ENCODE measurements at places on chromosomes 6 and 20. TPM values are rescaled to one million over a fixed set of nuclear protein-coding genes. Genes with fewer than 3 reads are reported as not detected.

- no peak overlapping the region for H3K27ac ChIP-seq
- H3K4me1 ChIP-seq = no peaks in the 10 kb centered on the region
- no peak overlapping the region for H3K4me3 ChIP-seq
- no peaks in the 10 kb centered on the region for H3K36me3 ChIP-seq
- DNase-seq = no peak
Measured at GRCh38 chr6:82629921-82630320, 266.3 kb downstream of the TPBG start.

- no peak overlapping the region for H3K4me3 ChIP-seq
- DNase-seq = no peak
- peaks cover 54% of the 10 kb centered on the region for H3K4me1 ChIP-seq
- H3K36me3 ChIP-seq = peaks cover 32% of the 10 kb centered on the region
Measured at GRCh38 chr6:53325785-53326184, 23.0 kb downstream of the ELOVL5 start.

DNA sequence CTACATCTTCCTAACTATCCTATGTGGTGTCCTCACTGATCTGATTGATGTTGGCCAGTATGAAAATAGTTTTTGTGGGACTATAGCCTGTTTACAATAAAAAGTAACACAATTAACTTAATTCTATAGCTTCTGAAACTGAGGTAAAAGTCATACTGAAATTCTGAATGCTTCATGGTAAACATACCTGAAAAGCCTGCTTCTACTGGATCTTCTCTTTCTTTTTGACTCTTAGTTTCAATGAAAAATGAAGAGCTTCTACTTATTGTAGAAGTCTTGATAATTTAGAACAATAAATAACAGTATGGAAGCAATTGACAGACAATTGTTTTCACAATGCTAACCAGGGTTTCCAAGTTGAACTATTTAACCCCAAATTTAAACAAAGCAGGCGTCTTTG lies 383.9 kb upstream of the MMS22L start:
- H3K36me3 ChIP-seq = no peaks in the 10 kb centered on the region
- no peaks in the 10 kb centered on the region for H3K4me1 ChIP-seq
- no peak overlapping the region for H3K4me3 ChIP-seq

GRCh38 chr6:41306187-41306854 lies 19.8 kb upstream of the TREM1 start:
- H3K4me1 ChIP-seq = peaks cover 5% of the 10 kb centered on the region
- peak; percentile 84 for DNase-seq
- no peak overlapping the region for H3K4me3 ChIP-seq
- peaks cover 30% of the 10 kb centered on the region for H3K27me3 ChIP-seq

DNA sequence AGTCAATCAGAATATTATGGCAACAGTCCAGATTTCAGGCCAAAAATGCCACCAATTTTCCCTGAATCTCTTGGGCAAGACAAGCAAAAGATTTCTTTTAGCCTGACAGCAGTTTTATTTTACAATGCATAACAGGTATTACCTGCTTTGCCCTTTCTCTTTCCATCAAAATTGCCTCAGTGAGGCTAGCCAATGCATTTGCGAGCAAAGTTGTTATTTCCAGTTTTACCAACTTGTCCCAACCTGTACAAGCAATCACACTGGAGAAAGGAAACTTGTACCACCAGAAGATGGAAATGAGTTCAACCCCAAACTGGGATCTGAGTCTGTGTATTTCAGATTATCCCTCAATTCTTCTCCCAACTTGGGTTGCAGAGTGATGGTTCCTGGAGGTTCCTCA lies 279.9 kb upstream of the CDYL start:
- H3K4me1 ChIP-seq = no peaks in the 10 kb centered on the region
- no peak overlapping the region for H3K27ac ChIP-seq
- H3K4me3 ChIP-seq = no peak overlapping the region
- H3K27me3 ChIP-seq = no peaks in the 10 kb centered on the region
- no peaks in the 10 kb centered on the region for H3K36me3 ChIP-seq

GRCh38 chr6:145015739-145016558 lies 719.4 kb downstream of the EPM2A start:
- peak overlapping the region; percentile 2 for H3K27ac ChIP-seq
- H3K36me3 ChIP-seq = no peaks in the 10 kb centered on the region
- DNase-seq = peak; percentile 63

DNA sequence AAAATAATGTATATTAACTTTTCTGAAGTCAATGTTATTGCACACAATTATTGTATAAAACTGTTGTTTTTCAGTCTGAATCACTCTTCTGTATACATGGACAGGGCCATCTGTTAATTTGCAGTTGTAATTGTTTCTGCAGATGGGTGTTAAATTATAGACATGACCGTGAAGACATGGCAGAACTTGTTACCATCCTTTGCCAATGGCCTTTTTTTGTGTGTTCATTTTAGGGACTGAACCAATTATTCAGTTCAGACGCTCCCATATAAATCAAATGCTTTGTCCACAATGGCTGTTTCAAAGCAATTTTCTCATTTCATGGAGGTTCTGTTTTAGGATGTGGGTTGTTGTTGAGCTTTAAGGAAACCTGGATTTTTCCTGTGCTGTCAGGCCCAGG lies 533.7 kb downstream of the DOK5 start:
- H3K27ac ChIP-seq = no peak overlapping the region
- DNase-seq = no peak
- H3K27me3 ChIP-seq = no peaks in the 10 kb centered on the region
- H3K4me3 ChIP-seq = no peak overlapping the region
- H3K4me1 ChIP-seq = no peaks in the 10 kb centered on the region

DNA sequence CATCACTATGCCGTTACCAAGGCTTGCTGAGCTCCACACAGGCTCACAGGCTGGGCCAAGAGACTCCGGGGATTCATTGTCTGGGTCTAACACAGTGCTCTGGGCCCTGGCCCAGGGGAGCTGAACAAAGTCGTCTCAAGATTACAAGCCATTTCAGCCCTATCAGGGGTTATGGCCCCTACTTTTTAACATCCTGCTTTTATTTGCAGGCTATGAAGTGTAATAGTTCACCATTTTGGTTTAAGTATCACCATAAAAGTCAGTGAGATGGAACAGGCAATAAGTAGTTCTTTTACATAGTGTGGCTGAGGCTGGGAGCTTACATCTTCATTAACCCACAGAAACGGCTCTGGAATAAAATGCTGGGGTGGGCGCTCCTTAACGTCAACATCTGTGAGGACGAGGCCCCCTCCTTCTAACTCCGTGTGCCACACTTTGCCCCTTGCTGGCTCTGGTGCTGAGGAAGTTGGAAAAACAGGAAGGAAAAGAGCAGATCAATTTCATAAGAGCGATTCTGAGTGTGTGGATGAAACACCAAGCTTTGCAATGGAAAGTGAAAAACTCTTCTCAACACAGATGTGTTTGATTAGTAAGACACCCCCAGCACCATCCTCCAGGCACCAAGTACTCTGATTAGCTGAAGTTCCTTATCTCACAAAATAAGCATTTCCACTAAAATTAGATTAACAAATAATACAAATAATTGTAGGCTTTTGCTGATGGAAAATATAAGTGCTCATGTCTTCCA lies 447.3 kb downstream of the MAFB start:
- no peaks in the 10 kb centered on the region for H3K4me1 ChIP-seq
- no peaks in the 10 kb centered on the region for H3K27me3 ChIP-seq
- no peak overlapping the region for H3K27ac ChIP-seq
- DNase-seq = no peak

GRCh38 chr6:168155193-168155592 lies 76.2 kb upstream of the FRMD1 start:
- H3K27ac ChIP-seq = no peak overlapping the region
- no peak overlapping the region for H3K4me3 ChIP-seq
- H3K4me1 ChIP-seq = no peaks in the 10 kb centered on the region
- H3K36me3 ChIP-seq = no peaks in the 10 kb centered on the region
- peaks cover 2% of the 10 kb centered on the region for H3K27me3 ChIP-seq

GRCh38 chr6:166418691-166419143 lies 36.0 kb upstream of the MPC1 start:
- peak overlapping the region; percentile 27 for H3K4me3 ChIP-seq
- H3K36me3 ChIP-seq = peaks cover 20% of the 10 kb centered on the region
- no peak for DNase-seq
- H3K27ac ChIP-seq = peak overlapping the region; percentile 26

DNA sequence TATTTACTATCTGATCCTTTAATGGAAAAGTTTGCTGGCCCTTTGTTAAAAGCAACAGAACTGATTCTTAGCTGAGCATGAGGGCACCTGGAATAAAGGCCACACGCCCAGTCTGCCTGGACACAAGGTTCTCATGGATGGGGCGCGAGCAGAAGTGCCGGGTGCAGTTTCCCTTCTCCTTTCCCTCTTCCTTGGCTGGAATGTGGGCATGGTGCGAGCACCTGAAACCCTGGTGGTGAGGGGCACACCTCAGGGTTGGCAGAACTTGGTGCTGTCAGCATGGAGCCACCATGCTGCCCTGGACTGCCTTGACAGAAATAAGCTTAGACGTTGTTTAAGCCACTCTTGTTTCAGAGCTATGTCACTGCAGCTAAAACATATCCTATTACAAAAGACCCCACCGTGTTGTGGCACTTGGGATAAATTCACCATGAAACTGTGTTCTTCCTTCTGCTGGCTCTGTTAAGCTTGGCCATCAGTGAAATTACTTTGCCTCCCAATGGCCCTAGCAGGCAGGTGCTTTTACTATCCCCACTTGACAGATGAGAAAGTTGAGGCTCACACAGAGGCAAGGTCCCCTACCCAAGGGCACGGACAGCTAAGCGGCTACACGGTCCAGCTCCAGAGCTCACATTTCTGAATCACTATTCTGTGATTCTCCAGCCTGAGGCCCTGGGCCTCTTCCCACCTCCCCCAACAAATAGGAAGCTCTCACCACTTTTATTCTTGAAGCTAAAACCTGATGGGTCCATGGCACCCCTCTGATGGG lies 115.9 kb downstream of the PREX1 start:
- no peak for DNase-seq
- no peaks in the 10 kb centered on the region for H3K27me3 ChIP-seq
- peaks cover 52% of the 10 kb centered on the region for H3K4me1 ChIP-seq
- H3K27ac ChIP-seq = peak overlapping the region; percentile 58

GRCh38 chr6:54059683-54060082 lies 51.6 kb upstream of the MLIP start:
- no peaks in the 10 kb centered on the region for H3K4me1 ChIP-seq
- H3K4me3 ChIP-seq = no peak overlapping the region
- H3K27me3 ChIP-seq = no peaks in the 10 kb centered on the region

DNA sequence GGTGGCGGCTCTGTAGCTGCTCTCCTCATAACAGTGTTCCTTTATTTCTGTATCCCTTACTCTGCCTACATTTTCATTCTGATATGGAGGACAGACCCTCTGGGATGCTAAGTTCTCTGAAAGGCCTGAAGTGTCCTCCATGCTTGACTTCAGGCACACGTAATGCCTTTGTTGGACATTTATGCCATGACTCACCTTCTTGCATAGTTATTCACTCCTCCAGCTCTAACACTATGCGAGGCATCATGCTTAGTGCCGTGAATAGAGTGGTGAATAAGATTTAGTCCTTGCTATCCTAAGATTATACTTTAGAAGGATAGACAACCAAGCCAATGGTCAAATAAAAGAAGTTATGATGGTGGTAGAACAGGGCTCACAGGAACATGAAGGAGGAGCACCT lies 760.9 kb upstream of the FLRT3 start:
- H3K4me1 ChIP-seq = no peaks in the 10 kb centered on the region
- H3K4me3 ChIP-seq = no peak overlapping the region
- no peaks in the 10 kb centered on the region for H3K36me3 ChIP-seq
- H3K27me3 ChIP-seq = no peaks in the 10 kb centered on the region

DNA sequence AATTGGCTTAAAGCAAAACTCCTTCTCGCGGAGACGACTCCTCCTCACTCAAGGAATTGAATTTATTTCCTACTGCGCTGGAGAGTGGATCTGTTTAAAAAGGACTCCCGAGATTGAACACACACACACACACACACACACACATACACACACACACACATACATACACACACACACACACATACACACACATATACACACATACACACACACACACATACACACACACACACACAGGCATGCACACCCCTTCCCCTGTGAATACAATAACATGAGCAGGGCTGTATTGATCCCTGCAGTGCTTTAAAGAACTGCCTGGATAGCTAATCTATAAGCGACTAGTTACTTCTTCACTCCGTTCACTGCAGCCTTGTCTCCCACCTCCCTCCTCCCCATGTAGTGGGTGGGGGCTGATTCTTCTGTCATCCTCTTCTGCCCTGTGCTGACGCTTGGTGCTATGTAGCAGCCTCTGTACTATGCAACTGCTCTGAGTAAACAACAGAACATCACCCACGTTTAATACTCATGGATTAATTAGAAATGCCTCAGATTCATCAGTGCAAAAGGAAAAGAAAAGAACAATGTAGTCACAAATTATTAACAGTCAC lies 549.0 kb downstream of the CDH26 start:
- H3K27me3 ChIP-seq = no peaks in the 10 kb centered on the region
- H3K27ac ChIP-seq = no peak overlapping the region
- no peak for DNase-seq
- H3K4me1 ChIP-seq = no peaks in the 10 kb centered on the region
- H3K36me3 ChIP-seq = no peaks in the 10 kb centered on the region
- H3K4me3 ChIP-seq = no peak overlapping the region

GRCh38 chr6:42520786-42521607 lies 42.8 kb upstream of the UBR2 start:
- peaks cover 10% of the 10 kb centered on the region for H3K4me1 ChIP-seq
- peaks cover 5% of the 10 kb centered on the region for H3K36me3 ChIP-seq
- H3K27me3 ChIP-seq = peaks cover 4% of the 10 kb centered on the region
- no peak overlapping the region for H3K4me3 ChIP-seq

- H3K27me3 ChIP-seq = peaks cover 5% of the 10 kb centered on the region
- H3K4me1 ChIP-seq = peaks cover 51% of the 10 kb centered on the region
- no peak for DNase-seq
- H3K36me3 ChIP-seq = peaks cover 15% of the 10 kb centered on the region
- peak overlapping the region; percentile 96 for H3K27ac ChIP-seq
Measured at GRCh38 chr20:46406986-46407670, 713 bp upstream of the ELMO2 start.

GRCh38 chr20:23187751-23188150 lies 101.6 kb upstream of the CD93 start:
- no peaks in the 10 kb centered on the region for H3K36me3 ChIP-seq
- H3K27me3 ChIP-seq = peaks cover 10% of the 10 kb centered on the region
- no peaks in the 10 kb centered on the region for H3K4me1 ChIP-seq
- no peak overlapping the region for H3K27ac ChIP-seq

- peaks cover 40% of the 10 kb centered on the region for H3K36me3 ChIP-seq
- H3K27ac ChIP-seq = no peak overlapping the region
- H3K4me1 ChIP-seq = no peaks in the 10 kb centered on the region
- H3K4me3 ChIP-seq = no peak overlapping the region
- no peak for DNase-seq
Measured at GRCh38 chr6:150978624-150979023, 113.1 kb downstream of the MTHFD1L start.

GRCh38 chr20:50110141-50111047 lies 2.6 kb downstream of the UBE2V1 start:
- peak overlapping the region; percentile 98 for H3K4me3 ChIP-seq
- peak; percentile 83 for DNase-seq
- peaks cover 35% of the 10 kb centered on the region for H3K36me3 ChIP-seq
- peak overlapping the region; percentile 97 for H3K27ac ChIP-seq

Gene PSORS1C2
- not detected for total RNA-seq

Gene OXT
- not detected for total RNA-seq

Gene GJA1
- total RNA-seq = not detected

Gene SRMS
- total RNA-seq = not detected

Gene AGER
- total RNA-seq = 20.7 TPM

Gene RAD21L1
- not detected for total RNA-seq

Gene ME1
- total RNA-seq = not detected

Gene HDAC2
- 134 TPM for total RNA-seq

Gene C6orf52
- total RNA-seq = 3.0 TPM

All from activated CD4-positive, alpha-beta T cell treated with anti-CD3 and anti-CD28 coated beads, Interleukin-2, amount 10 ng/mL, durations not matched to agents 24 days and 14 days (primary cell).